ENCODE measurements at places on chromosomes 16 and 17.

DNA sequence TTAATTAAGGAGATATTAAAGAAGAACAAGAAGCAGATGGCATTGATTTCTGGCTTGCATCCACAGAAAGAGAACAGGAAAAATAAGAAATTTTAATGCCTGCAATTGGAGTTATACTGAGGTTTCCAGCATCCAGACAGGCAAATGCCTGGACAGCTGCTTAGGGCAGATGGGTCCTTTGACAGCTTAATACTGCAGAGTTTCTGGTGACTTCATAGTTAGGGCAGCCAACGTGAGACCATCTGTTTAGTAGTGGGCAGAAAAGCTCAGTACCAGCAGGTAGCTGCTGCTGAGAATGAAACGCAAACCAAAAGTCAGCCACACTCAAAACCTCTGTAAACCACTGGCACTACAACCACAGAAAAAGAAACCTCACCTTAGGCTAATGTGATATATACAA lies 109.8 kb downstream of the CDK5R1 start:
- no peak for DNase-seq

- no peak for DNase-seq
Measured at GRCh38 chr16:57025941-57026777, 36.8 kb downstream of the NLRC5 start.

GRCh38 chr16:11916524-11917285 lies 949 bp upstream of the GSPT1 start:
- no peak for DNase-seq

DNA sequence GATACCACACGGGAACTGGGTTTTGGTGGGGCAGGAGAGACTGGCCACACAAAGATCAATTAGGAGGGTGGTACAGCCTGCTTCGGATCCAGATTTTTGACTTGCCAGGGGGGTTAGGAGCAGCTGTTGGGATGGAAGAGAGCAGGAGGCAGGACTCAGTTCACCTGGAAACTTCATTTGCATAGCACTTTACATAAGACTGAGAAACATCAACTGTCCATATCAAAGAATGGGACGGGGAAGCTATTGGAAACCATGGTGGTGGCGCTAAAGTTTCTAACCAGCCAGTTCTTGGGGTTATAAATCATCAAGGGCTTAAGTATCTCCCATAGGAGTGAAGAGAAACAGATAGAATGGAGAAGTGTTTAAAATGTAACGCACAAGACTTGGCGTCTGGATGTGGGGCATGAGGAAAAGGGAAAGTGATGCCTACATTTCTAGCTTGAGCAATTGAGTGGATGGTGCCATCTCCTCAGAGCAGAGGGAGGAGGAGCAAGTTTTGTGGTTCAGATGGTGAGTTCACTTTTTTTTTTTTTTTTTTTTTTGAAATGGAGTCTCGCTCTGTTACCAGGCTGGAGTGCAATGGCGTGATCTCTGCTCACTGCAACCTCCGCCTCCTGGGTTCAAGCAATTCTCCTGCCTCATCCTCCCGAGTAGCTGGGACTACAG lies 6.4 kb upstream of the SRCAP start:
- no peak for DNase-seq

DNA sequence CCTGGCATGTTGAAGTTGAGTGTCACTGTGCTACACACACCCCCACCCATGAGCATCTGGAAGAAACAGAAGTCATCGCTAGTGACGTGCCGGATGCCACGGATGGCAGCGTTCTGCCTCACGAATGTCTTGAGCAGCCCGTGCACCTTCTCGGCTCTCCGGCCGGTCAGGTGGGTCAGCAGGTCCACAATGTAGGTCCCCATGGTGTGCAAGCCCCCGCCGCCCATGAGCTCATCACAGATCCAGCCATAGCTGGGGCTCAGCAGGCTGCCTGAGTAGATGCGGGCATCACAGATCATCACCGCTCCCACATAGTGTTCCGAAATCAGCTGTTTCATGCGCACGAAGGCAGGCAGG lies 8.9 kb downstream of the C16orf86 start:
- DNase-seq, result no peak

- no peak for DNase-seq
Measured at GRCh38 chr16:75195811-75196790, 10.9 kb downstream of the CTRB2 start.

DNA sequence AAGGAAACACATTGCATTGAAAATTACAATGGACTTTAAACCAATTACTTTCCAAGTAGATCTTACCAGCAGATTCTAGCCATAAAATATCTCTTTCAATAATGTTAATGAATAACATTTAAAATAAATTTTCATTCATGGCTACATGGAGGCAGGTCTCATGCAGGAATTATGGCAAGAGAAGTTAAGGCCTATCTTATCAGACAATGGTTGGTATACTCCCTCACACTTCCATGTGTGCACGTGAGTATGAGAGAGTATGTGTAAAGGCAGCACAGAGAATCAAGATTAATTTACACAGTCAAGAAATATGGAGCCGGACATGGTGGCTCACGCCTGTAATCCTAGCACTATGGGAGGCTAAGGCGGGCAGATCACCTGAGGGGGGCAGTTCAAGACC lies 76.5 kb downstream of the HELZ start:
- DNase-seq, result no peak

- DNase-seq, result no peak
Measured at GRCh38 chr17:65433157-65433556, 128.3 kb downstream of the AXIN2 start.

DNA sequence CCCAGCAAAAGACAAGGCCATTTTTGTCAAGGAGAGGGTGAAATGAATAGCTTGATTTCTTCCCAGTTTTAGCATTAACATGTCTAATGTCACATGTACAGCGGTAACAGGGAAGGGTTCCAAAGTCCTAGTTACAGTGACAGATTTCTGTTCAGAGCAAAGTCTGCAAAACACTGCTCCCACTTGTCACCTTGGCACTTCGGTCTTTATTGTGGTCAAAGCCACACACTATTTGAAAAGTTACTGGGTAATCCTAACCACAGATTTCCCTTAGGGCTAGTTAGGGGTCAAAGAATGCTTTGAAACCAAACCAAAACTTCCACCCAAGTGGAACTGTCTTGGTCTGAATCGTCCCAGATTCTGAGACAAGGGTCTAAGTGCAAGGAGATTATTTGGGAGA lies 455.6 kb downstream of the HS3ST3B1 start:
- DNase-seq, result no peak

DNA sequence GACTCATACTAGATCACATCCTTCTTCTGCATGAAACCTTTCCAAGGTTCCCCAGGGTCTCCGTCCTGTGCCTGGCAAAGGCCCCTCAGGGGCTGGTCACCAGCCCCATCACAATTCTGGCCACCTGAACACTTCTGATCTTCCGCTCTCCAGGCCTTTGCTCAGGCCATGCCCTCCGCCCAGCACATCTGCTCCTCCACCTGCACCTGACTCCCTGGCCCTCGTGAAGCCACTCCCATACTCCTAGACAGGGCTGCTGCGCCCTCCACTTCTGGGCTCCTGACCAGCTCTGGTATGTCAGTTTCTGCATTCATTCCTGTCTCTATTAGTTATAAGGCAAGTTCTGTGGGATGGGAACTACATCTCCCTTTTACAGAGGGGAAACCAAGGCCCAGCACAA lies 1.9 kb upstream of the MYL11 start:
- DNase-seq, result no peak

GRCh38 chr17:81923302-81924260 lies 4.0 kb downstream of the MAFG start:
- no peak for DNase-seq

DNA sequence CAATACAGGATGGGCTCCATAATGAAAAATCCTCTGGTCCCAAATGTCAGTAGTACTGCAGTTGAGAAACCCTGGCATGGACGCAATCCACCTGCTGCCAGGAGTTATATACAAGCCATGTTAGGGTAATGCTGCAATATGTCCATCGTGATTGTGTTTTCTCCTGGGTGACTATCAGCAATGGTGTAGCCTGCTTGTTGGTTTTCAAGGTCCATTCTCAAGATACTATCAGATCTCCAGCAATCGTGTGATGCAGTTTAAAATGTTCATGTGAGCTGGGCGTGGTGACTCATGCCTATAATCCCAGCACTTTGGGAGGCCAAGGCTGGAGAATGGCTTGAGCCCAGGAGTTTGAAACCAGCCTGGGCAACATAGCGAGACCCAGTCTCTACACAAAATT lies 24.0 kb downstream of the ABCC1 start:
- no peak for DNase-seq

- no peak for DNase-seq
Measured at GRCh38 chr16:80250381-80250780, 290.4 kb upstream of the DYNLRB2 start.

- DNase-seq, result no peak
Measured at GRCh38 chr17:1511290-1511689, 5.1 kb downstream of the INPP5K start.

DNA sequence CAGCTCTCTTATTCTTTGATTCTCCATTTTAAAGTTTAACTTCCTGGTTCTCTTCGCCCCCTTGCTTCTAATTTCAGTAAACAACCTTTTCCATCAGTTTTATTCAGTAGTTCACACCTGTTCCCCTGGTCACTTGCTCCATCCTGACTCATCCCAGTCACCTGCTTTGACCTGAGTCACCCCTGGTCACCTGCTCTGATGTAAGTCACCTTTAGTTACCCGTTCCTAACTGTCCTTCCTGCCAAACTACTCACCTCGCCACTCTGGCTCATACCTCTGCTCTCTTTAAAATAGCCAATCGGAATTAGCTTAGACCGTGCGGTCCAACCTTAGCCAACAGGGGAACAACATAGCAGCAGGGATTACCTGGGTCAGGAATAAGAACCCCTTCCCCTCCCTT lies 4.7 kb upstream of the NLRC5 start:
- no peak for DNase-seq

- no peak for DNase-seq
Measured at GRCh38 chr17:16464303-16465051, 27.5 kb downstream of the LRRC75A start.

Measured in NCI-H187 (cell line).